ENCODE measurements at places on chromosomes 12 and 14.

GRCh38 chr12:78671295-78671694, 193.3 kb upstream of the SYT1 start:
- no peak for DNase-seq

DNA sequence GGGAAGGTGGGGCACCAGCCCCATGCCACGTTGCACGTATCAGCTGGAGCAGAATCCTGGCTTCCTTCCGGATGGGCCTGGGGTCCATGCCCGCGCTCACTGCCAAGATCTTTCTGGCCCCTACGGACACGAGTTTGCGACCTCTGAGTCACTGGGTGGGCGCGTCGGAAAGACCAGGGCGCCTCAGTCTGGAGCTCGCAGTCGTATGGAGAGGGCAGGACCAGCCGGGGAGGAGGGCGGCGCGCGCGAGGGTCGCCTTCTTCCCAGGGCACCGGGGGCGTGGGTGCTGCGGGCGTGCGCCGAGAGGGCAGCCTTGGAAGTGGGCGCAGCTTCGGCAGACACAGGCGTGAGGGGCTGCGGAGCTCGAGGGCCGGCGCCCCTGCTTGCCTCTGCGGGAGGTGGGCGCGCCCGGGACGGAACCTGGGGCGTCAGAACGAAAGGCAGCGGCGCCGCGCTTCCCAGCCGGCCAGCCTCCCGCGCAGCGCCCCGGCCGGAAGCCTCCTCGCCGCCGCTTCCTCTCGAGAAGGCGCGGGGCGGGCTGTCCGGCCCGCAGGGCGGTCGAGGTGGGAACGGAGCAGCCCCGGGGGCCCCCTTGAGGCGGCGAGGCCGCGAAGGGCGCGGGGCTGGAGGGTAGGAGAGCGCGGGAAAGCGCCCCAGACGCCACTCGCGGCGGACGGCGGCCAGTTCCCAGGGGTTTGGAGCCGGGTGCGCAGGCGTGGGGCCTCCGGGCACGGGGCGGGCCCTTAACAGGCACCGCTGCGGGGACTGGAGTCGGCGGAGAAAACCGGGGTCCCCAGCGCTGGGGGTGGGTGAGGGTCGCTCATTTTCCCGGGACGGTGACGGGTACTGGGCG, at the start of gene ARL6IP4:
TSS of gene ARL6IP4 (plus strand) at position 499 of the 853 bp plus-strand sequence. CDS start 459 bp downstream, outside the sequence.
- peak; percentile 46 for DNase-seq

GRCh38 chr12:11075642-11076041, 13.5 kb upstream of the TAS2R46 start:
- DNase-seq, result no peak

GRCh38 chr12:91171476-91171875, 11.1 kb downstream of the DCN start:
- no peak for DNase-seq

GRCh38 chr14:58716706-58717105, 78.9 kb downstream of the DACT1 start:
- no peak for DNase-seq

GRCh38 chr12:94089891-94090290, 58.5 kb upstream of the PLXNC1 start:
- no peak for DNase-seq

DNA sequence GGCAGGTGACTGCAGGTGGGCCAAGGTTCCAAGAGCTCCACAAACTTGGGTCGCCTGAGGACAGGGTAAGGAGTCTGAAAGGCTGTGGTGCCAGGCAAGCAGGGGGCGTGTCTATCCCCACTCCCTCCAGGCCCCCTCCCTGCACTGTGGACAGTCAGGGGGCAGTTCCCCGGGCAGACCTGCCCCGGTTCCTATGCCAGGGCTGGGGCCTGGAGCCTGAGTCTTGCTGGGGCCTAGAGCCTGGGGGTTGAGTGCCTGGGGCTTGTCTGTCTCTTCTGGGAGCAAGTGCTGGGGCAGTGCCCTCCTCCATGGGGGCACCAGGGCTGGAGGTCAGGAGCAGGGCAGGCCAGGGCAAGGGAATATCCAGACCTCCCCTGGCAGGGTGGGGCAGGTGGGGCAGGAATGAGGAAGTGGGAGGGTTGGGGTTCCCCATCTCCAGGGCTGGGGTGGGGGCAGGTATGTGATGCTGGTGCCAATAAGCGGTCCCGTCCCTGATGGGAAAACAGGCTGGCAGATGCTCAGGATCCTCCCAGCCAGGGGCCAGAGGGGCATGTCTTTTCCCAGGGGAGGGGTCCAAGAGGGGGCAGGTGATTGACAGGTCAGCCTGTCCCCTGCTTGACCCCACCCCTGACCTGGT, 11.9 kb upstream of the TNFAIP2 start:
- no peak for DNase-seq

Measured in activated CD4-positive, alpha-beta T cell treated with anti-CD3 and anti-CD28 coated beads for 1 hour (primary cell).